Stromal cell of bone marrow (primary cell): ENCODE measurements at places on chromosomes 3 and 15.
A peak's percentile ranks its signal among the peaks of the same experiment; 100 is the strongest.

- DNase-seq, result no peak
These were observed 1030.3 kb downstream of the ROBO2 start for GRCh38 chr3:78070188-78070587.

- DNase-seq, result no peak
These were observed 203.8 kb downstream of the SOX2 start for GRCh38 chr3:181915551-181915950.

DNA sequence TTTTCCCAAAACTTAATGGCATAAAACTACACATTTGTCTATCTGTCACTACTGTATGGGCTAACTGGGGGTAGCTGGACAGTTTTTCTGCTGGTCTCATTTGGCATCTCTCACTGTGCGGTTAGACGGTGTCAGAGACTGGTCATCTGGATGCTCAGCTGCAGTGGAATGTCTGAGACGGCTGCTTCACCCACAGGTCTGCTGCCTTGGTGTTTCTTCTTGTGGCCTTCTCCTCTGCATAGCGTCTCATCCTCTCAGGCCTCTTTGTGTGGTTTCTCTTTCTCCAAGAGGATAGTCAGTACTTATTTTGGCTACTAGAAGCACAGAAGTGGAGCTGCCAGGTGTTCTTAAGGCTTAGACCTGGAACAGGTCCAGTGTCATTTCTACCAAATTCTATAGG, 35.9 kb upstream of the GOLGA6L9 start:
- peak; percentile 10 for DNase-seq

DNA sequence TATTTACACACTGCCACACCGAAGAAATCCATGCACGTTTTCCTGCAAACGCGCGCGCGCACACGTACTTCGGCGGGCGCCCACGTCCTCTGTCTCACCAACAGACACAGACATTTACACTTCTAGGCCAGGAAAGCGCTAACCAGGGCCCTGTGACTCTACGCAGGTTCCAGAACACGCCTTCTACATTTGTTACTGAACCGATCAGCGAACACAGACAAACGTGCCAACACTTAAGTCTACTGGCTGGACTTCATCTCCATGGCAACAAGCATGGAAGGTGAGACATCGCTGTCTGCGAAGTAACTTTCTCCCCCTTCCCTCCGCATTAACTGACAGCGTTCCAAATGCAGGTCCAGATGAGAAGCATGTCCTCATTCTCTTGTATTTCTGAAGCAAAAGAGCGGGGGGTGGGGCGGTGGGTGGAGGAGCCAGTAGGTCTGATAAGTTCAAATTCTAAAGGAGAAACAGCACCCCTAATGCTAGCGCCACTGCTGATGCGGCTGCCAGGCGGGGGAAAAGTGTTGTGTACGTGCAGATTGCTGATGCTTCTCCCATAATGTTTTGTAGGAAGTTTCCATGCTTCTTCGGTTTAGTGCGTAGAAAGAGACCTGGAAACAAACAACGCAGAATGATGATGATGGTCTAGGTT, at the start of gene CTXN2:
TSS of gene CTXN2 (plus strand) at position 92 of the 652 bp plus-strand sequence. CDS start 9,636 bp downstream, outside the sequence.
- no peak for DNase-seq

DNA sequence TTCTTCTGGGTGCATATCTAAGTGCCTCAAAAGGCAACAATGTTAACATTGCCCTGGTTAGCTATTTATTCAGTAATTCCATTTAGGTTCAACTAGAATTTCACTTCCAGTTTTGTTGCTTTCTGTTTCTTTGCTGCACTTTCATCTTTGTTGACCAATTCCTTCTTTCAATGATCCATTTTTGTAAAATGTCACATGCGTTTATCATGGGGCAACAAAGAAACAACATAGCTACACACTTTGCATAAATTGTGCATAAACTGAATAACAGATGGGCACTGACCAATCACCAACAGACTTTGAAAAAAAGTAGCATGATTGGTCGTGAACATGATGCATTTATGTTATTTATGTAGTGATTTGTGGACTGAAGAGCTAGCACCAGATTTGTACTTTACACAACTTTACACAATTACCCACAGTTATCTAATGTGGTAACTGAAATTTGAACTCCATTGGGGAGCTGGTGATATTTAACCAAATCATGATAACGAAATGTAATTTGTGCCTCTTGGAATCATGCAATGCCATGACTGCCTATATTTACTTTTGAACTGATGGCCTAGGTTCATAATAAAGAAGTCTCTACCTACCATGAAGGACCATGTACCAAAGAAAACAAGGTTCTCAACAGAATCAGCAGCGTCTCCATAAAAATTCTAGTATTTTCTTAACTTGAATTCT, 7.1 kb upstream of the CPOX start:
- DNase-seq, result no peak

DNA sequence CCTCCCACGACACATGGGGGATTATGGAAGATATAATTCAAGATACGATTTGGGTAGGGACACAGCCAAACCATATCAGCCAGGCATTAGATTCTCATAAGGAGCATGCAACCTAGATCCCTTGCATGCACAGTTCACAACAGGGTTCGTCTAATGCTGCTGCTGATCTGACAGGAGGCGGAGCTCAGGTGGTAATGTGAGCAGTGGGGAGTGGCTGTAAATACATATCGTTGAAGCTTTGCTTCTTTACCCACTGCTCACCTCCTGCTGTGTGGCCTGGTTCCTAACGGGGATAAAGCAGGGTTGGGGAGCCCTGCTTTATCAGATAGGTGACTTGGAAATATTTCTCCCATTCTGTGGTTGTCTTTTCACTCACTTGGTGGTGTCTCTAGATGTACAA, 14.8 kb downstream of the DOCK3 start:
- DNase-seq, result no peak

GRCh38 chr15:78282324-78282723, 17.1 kb downstream of the SKIC8 start:
- no peak for DNase-seq

DNA sequence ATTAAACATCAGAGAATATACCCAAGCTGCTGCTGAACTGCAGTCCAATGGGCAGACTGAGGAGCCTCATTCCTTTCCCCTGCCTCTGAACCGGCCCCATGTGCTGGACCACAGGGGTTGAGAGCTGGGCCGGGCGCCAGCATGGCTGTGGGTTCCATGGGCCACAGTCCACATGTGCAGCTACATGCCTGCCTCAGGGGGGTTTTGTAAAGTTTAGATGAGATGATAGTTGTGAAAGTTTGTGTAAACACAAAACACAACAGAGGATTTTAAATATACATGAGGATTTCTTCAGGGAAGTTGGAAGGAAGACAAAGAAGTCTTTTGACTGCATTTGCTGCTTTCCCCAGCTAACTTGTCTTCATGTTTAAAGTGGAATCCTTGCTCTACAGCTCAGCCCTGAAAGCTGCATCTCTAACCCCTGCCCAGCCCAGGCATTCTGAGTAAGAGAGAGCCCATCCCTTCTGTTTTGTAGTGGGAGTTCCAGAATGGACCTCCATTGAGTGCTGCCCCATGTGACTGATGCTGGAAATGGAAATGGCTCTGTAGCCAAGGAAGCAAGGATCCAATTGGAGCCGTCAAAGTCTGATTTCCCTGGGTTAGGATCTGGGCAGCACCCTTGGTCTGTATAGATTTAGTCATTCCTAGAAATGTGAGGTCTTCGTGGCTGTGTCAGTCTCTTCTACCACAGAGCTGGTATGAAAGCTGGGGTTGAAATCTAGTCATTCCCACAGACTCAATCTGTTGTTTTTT, 17.5 kb downstream of the SLC12A8 start:
- DNase-seq, result no peak

DNA sequence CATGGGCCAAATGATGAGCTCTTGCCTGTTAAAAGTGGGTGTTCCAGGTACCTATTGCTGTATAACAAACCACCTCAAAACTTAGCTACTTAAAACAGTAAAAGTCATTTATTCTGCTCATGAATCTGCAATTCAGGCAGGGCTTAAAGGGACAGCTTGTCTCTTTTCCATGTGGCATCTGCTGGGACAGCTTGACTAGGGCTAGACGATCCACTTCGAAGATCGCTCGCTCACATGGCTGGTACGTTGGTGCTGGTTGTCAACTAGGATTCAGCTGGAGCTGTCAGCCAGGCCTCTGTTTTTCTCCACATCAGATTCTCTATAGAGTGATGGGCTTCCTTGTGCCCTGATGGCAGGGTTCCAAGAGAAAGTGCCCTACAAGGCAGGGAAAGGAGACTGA, 581.3 kb downstream of the NTRK3 start:
- no peak for DNase-seq

- no peak for DNase-seq
These were observed 57.2 kb downstream of the PPP2R3A start for GRCh38 chr3:136022529-136023263.

DNA sequence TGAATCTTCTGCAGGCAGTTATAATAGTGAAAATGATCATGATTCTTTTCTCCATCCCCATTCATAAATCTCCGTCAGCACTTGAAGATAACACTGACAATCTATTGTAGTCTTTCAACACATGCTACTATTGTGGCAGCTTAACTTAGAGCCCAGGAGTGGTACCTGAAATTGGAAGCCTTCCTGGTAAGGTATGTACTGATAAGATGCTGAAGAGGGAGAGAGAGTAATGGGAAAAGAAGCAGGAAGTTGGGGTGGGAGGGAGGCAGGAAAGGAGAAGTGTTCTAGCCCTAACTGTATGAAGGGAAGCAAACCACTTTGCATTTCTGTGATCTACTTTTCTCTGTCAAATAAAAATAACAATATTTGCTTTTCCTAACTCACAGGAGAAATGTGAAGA, 197.4 kb upstream of the RORA start:
- DNase-seq, result no peak

- peak; percentile 53 for DNase-seq
These were observed 218.2 kb upstream of the TPM1 start for GRCh38 chr15:62824111-62825015.

DNA sequence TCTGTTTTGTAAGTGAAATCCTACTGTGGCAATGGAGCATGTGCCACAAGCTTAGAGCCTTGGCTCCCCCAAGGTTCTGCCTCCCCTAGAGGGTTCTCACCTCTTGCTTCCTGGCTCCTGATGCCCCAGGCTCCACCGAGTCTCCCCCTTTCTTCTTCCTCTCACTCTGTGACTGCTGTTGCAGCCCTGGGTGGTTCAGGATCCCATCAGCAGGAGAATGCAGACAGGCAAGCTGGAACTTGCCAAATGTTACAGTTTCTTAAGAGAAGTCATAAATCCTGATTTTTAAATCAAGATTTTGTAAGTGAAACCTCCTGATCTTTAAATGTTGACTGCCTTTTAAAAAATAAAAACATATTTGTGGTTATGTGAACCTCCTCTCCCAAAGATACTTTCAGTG, 133.9 kb downstream of the CCNL1 start:
- no peak for DNase-seq

- DNase-seq, result no peak
These were observed 21.9 kb upstream of the ZBTB38 start for GRCh38 chr3:141346418-141346817.

GRCh38 chr15:77393471-77393840, 26.4 kb downstream of the PEAK1 start:
- no peak for DNase-seq
